Right lobe of liver (tissue), 6 donors: ENCODE measurements at places on chromosomes 1 and 21.

GRCh38 chr1:198320759-198321158, 164.0 kb downstream of the NEK7 start:
- no peak overlapping the region for H3K27ac ChIP-seq
- no peak overlapping the region for H3K4me3 ChIP-seq
- no peaks in the 10 kb centered on the region for H3K27me3 ChIP-seq

DNA sequence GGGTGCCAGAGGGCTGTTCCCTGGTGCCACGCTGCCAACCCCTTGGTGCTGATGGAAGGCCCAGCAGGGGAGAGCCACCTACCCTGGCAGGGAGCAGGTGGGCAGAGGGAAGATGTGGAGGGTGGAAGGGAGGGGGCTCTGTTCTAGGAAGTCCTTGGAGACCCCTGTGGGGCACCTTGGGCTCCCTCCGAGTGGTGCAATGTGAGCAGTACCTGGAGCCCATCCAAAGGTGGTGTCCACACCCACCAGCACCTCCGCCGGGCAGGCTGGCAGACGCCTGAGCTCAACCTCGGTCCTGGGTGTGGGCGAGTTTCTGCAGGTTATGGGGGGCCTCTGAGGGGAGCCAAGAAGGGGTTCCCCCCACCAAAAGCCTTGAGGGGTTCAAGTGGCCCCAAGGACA, 11.3 kb upstream of the DNMT3L start:
- no peaks in the 10 kb centered on the region for H3K27me3 ChIP-seq
- H3K27ac ChIP-seq: no peak overlapping the region
- no peak overlapping the region for H3K4me3 ChIP-seq
- H3K4me1 ChIP-seq: no peaks in the 10 kb centered on the region
- H3K36me3 ChIP-seq: no peaks in the 10 kb centered on the region

DNA sequence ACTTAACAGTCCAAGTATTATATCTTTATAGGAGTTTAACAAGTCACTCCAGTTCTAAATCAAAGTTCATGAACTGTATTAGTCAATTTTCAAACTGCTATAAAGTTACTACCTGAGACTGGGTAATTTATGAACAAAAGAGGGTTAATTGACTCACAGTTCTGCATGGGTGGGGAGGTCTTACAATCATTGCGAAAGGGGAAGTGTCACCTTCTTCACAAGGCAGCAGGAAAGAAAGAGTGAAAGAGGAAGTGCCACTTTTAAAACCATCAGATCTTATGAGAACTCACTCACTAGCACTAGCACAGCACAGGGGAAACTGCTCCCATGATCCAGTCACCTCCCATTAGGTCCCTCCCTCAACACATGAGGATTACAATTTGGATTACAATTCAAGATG, 70.0 kb downstream of the CLCA4 start:
- H3K27me3 ChIP-seq: no peaks in the 10 kb centered on the region
- H3K4me1 ChIP-seq: no peaks in the 10 kb centered on the region
- no peak overlapping the region for H3K27ac ChIP-seq
- H3K36me3 ChIP-seq: no peaks in the 10 kb centered on the region

- no peak overlapping the region for H3K4me3 ChIP-seq
- no peaks in the 10 kb centered on the region for H3K36me3 ChIP-seq
- H3K4me1 ChIP-seq: no peaks in the 10 kb centered on the region
- no peak overlapping the region for H3K27ac ChIP-seq
Measured at GRCh38 chr1:151143057-151143435, 3.4 kb downstream of the SEMA6C start.

DNA sequence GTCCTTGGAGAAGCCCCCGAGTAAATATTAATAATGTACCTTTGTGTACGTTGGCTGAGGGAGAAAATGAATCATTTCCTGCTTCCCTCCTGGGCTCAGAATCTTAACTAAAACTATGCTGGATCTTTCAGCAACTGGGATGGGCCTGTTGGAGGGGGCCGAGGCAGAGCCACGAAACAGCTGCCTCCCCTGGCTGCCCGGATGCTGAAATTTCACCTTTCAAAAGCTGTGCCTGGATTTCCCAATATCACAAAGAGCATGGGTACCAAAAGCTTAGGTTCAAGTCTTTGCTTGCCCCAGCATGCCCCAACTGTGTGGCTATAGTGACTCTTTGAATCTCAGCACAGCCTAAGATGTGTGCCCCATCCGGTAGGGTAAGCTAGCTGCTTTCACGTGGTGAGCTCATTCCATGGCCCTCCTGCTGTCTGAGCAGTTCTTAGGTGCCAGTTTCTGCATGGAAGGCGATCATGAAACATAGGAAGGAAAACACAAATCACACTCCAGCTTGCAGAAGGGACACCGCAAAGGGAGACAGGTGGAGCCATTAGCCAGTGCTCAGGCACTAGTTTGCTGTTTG, 473.5 kb downstream of the PTPRU start:
- no peaks in the 10 kb centered on the region for H3K4me1 ChIP-seq
- no peak for DNase-seq
- no peaks in the 10 kb centered on the region for H3K36me3 ChIP-seq
